Brain microvascular endothelial cell (primary cell): ENCODE measurements at places on chromosomes 13 and 19.

DNA sequence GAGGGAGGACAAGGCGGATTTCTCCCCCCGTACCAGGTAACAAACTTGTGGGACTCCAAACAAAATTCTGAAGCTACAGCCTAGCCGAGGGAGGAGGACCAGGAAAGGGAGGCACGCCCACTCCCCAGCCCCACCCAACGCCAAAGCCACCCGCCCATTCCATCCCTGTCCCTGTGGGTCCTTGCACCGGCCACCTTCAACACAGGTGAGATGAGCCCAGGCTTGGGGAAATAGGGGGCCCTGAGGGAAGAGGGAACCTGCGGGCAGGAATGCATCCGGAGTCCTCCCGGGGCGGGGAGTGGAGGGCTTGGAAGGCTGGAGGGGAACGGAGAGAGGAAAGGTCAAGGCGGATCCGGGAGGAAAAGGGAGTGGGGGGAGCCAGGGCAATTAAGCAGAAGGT lies at the start of gene BEST2:
Gene BEST2, plus strand, starts transcription at position 157 of the 400 bp plus-strand sequence. CDS start 802 bp downstream, outside the sequence.
- DNase-seq = no peak

- no peak for DNase-seq
These were observed at the start of gene SPINT2 for GRCh38 chr19:38264486-38265212. SPINT2 (plus strand) TSS chr19:38264573; CDS start chr19:38264893, 320 bp downstream.

- no peak for DNase-seq
These were observed 57.2 kb downstream of the CHST8 start for GRCh38 chr19:33678796-33679585.

DNA sequence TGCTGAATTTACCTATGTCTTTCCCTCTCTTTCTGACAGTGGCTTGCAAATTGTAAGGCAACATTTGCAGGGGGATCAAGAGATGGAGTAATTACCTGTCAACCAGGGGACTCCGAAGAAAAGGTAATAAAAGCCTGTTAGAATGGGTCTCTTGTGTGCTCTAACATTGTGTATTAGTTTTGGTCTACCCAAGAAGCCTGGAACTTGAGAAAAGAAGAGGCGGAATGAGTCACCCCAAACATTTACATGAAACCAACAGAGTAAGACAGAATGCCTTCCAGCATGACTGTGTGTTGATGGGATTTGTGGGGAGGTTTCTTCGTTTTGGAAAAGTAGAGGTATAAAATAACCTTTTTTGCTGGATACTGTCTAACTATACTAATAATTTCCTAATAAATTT lies 36.7 kb downstream of the ZAR1L start:
- DNase-seq = peak; percentile 58

- DNase-seq = no peak
These were observed 155.5 kb downstream of the COL4A1 start for GRCh38 chr13:110151462-110151861.

- DNase-seq = no peak
These were observed 596 bp upstream of the GJB2 start for GRCh38 chr13:20193162-20193906.

- DNase-seq = no peak
These were observed 8.7 kb downstream of the FIZ1 start for GRCh38 chr19:55590617-55591016.

GRCh38 chr19:14467816-14468215 lies 7.3 kb downstream of the PTGER1 start:
- DNase-seq = no peak

DNA sequence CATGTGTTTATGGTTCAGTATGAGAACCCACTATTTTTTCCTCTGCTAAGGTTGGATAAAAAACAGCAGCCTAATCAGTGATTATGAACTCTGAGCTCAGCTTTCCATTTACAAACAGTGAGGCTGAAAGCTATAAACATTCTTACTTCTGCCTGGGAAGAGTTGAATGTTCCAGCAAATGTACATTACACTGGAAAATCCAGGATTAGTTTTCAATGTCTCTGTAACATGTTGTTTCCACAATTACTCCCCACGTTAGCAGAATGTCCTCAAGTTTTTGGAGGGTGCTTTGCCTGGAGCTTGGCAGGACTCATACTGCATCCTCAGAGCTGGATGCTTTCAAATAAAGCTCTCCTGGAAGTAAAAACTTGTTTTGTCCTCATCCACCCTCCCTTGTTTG lies 150.4 kb downstream of the POSTN start:
- DNase-seq = no peak

- peak; percentile 51 for DNase-seq
These were observed at the start of gene ITM2B for GRCh38 chr13:48233046-48233888. ITM2B (plus strand) TSS chr13:48233206; CDS start chr13:48233361, 155 bp downstream.

DNA sequence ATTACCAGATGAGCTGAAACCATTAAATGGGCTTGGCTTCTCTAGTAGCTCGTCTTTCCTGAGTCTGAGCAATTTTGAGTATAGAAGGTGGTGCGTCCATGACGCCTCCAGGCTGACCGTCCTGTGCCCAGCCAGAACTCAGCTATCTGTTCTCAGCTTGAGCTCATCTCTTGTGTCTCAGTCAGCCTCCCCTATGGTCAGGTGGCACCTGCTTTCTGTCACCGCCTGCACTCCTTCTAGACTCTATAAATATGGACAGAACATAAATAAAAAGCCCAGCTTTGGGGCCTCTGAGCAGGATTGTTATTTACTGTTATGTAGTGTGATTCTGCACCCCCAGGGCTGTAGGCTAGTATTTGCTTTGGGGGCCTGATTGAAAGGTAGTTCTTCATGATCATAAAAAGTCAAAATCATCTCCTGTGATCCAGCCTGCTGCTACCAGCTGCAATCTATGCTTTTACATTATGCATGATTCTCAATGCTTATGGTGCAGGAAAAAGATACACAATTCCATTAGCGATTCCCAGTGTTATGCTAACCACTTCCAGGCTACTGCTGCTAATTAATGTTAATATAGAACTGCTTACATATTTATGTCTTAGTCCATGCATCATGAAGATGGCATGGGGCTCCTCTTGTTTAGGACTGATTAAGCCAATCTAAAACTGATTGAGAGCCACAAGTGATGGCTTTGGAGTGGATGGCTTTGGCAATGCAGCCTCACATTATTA lies 72.5 kb upstream of the TMTC4 start:
- no peak for DNase-seq

GRCh38 chr19:33804021-33804799 lies 7.5 kb downstream of the KCTD15 start:
- DNase-seq = peak; percentile 79

DNA sequence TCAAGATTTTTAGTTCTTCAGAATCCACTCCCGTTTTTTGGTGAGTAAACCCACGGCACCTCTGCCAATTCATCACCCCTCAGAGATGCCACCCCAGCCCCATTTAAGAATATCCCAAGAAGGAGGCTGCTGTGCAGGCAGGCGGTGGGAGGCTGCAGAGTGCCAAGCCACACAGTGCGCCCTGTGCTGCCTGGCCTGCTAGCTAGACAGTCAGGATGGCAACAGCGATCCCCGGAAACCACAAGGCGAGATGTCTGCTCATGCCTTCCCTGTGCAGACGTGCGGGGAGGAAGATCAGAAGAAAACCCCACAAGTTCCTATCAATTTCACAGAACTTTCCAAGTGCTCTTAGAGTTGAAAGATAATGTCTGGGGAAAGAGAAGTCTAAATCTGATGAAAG lies 64.8 kb upstream of the GPR183 start:
- DNase-seq = no peak

DNA sequence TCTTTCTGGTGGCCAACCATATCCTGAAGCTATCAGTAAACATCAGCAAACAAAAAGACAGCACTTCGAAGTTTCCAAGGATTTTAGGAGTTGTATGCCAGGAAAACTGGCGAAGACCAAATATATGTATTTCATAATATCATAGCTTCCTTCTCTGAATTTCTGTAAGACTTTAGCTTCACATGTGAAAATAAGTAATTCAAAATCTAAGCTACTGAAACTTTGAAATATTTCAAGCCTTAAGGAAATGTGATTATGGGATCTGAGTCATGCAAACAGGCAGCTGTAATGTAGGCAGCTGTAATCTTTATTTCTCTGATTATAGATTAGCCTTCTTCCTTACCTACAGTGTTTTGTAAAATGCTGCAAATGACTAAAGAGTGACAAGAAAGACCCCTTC lies 70.7 kb upstream of the ANKRD10 start:
- no peak for DNase-seq

GRCh38 chr13:77176350-77176749 lies 149.4 kb upstream of the FBXL3 start:
- DNase-seq = peak; percentile 78

DNA sequence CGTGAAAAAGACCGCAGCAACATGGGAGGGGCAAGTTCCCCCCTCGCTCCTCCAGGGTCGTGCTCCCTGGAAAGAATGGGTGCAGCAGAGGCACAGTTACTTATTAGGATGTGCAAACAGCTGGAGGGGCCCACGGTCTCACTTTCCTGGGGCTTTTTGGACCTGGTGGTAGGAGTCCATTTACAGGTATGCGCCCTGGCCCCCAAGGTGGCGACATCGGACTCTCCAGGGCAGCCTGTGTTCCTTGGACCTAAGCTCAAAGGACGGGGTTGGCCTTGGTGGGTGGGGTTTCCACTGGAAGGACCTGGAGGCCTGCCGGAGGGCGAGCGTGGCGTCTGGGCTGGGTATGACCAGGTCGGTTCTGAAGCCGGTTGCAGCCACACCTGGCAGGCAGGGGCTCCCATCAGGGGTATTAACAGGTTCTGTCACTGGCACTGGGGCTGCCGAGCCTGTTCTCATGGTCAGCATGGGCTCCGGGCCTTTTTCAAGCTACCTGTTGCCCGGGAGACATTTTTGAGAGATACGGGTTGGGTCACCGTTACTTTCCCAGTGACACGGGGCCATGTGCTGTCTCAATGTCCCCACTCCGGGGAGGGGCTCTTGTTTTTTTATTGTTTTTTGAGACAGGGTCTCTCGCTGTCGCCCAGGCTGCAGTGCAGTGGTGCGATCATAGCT lies 5.9 kb downstream of the ZFR2 start:
- no peak for DNase-seq

DNA sequence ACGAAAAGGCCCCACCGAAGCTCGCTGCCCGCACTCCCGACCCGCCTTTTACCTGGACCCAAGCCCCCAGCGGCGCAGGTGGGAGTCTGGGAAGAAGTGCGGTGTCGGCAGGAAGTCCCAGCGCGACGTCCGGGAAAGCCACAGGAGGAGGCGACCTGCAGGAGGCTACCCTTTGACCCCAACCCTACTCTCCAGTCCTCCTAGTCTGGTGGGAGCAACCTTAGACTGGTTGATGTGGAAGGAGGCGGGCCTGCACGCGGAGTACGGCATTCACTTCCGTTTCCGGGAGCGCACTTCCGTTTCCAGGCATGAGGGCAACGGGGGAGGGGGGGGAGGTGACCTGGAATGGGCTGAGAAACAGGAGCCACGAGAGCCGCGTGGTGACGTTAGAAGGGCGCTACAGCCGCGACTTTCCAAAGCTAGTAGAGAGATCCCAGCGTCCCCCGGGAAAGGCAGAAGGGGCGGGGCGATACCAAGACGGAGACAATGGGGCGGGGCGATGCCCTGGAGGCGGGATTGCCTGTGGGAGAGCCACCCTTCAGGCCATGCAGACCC lies 28.5 kb downstream of the ZNF266 start:
- peak; percentile 91 for DNase-seq

- DNase-seq = no peak
These were observed at the start of gene HCST for GRCh38 chr19:35901854-35902661. HCST (plus strand) TSS chr19:35902529; CDS start chr19:35902594, 65 bp downstream.

DNA sequence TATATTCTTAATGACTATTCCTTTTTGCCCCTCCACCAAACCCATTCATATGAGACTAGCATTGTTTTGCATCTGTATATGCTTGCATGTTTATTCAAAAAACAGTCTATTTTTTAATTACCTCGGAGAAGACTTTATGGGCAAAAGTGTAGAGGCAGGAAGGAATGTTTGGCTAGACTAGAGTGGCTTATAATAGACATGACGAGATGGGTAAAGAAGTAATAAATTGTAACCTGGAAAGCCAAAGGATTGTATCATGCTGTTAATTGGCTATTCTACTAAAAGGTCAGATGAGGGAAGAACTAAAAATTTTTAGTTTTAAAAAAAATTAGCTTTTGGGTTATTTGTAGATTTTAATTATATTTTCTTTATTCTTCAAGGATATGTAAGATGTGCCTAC lies 91.1 kb downstream of the FNDC3A start:
- DNase-seq = no peak

GRCh38 chr19:5125797-5126497 lies 157.0 kb downstream of the KDM4B start:
- no peak for DNase-seq

DNA sequence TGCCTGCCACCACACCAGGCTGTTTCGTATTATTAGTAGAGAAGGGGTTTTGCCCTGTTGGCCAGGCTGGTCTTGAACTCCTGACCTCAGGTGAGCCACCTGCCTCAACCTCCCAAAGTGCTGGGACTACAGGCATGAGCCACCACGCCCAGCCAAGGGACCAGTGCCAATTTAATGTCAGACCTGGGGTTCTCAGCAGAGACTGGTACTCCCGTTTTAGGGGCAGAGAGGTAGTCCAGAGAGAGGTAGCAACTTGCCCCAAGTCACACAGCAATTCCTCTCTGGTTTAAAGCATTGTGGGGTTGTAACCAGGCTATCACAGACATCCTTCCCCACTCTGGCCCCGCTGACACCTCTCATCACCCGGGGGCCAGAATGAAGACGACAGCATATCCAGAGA lies 112.1 kb downstream of the PTPRS start:
- DNase-seq = no peak

- no peak for DNase-seq
These were observed 9.3 kb downstream of the MPND start for GRCh38 chr19:4352701-4353121.

DNA sequence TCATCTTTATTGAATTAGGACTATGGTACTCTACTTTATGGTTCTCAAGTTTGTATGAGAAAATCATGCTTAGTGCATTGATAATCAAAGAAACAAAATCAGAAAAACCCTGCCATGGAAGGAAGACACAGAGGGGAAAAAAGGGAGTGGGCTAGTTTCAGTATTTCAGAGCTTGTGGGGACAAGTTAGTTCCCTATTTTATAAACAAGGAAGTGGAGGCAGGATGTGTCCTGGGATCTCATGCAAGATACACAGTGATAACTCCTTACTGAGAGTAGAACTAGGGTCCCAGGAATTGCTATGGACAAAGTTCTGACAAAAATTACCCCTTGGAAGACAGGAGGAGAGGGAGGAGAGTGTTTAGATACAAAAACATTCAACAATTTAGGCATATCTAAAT lies 1277.3 kb downstream of the UQCRFS1 start:
- DNase-seq = no peak

- peak; percentile 35 for DNase-seq
These were observed 15.1 kb downstream of the BRCA2 start for GRCh38 chr13:32330441-32330840.

- DNase-seq = peak; percentile 56
These were observed 10.3 kb upstream of the FUT5 start for GRCh38 chr19:5880604-5881078.

- no peak for DNase-seq
These were observed 1.3 kb downstream of the ARHGAP45 start for GRCh38 chr19:1068009-1069001.

GRCh38 chr19:41324921-41325639 lies 15.1 kb downstream of the CCDC97 start:
- peak; percentile 81 for DNase-seq

DNA sequence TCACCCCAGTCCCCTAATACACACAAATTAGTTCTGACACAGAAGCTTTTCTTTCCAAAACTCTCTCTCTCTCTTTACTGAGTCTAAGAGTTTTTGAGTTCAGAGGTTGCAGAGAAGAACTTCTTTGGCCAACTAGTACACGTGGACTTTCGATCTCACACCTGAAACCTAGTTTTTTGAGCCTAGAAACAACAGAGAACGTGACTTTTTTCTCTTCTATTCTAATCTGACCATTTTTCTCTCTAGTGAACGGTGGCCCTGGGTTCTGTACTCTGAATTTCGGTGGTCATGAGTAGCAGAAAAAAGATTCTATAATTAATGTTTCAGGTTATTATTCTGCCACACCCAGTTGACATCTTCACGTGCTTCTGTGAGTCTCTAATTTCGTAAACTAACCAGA lies 24.2 kb downstream of the PCDH20 start:
- no peak for DNase-seq

- no peak for DNase-seq
These were observed at the start of gene PLIN4 for GRCh38 chr19:4518345-4519171. PLIN4 (minus strand) TSS chr19:4518486; CDS start chr19:4518272, 214 bp downstream.
